ENCODE measurements at places on chromosomes 2 and 18. TPM values are rescaled to one million over a fixed set of nuclear protein-coding genes. Genes with fewer than 3 reads are reported as not detected.

GRCh38 chr2:70477441-70477844 is 76.2 kb downstream of the TGFA start:
- no peak for DNase-seq

DNA sequence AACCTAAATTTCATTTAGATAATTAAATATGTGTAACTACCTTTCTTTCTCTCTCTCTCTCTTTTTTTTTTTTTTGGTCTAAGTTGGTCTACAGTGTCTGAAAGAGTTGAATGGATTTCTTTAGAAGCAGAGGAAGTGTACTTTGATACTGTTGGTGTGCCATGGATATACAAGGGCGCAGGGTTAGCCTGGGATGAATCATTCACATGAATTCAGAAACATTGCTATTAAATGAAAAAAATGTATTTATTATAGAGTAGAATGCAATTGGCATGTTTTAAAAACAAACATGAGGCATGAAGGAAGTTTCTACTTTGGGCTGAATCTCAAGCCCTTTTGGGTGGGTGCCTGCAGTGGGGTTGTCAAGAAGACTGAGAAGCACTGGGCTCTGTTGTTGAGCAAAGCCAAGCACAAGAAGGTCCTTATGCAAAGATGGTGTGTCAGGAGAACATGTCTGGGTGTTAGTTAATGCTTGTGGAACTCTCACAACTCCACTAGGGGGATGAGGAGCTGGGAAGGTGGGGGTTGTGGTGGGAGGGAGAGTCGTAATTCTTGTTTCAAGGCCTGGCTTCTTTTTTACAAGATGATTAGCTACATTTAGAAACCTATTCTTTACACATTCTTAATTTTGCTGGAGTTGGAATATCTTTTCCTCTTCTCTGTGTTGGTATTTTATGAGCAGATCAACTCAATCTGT is 57.9 kb downstream of the LYPD6 start:
- no peak for DNase-seq

DNA sequence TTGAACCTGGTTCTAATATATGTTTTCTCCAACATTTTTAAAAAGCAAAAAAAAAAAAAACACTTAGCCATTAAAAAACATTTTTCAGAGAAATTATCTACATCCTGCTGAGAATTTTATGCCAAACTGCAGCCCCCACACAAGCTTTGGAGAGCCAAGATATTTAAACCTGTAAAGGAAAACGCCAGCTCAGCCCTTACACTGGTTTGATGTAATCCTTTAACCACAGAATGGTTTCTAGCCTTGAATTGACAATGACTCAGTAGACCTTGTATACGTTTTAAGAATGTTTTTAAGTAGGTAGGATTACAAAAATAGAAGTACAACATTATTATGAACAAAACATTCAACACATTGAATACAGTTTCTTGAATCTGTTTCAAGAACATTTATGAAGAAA is 113.6 kb downstream of the BABAM2 start:
- DNase-seq, result no peak

DNA sequence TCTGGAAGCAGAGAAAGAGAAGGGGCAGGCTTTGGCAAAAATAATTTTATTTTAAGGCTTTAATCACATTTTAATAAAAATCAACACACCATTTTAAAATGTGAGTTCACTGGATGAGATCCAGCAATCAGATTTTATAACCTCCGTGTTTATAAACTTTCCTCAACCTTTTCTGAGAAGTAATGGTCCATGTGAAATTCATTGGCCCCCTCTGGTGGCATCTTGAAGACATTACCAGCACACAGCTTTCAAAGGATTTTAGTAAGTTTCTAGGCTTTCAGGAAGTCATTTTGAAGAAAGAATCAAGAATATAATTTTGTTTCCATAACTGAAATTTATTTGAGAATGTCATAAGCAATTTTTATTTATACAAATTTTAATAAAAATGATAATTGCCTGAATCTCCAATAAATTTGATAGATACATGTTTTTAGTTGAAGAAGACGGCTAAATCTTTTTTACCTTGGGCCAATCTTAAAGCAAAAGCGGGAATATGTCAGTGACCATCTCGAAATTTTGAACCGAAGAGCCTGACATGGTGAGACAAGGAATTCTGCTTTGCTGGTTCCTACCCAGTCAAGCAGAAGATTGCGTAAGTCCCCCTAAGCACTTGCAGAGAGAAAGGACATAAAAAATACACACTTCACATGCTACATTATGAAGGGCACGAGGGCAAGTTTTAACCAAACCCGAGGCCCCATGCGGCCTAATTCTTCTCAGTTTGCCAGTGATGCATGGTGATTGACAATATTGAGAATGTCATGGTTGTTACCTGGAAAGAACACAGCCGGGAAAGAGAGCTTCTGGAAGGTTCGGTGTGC is 128.4 kb upstream of the CBLN2 start:
- DNase-seq, result no peak

DNA sequence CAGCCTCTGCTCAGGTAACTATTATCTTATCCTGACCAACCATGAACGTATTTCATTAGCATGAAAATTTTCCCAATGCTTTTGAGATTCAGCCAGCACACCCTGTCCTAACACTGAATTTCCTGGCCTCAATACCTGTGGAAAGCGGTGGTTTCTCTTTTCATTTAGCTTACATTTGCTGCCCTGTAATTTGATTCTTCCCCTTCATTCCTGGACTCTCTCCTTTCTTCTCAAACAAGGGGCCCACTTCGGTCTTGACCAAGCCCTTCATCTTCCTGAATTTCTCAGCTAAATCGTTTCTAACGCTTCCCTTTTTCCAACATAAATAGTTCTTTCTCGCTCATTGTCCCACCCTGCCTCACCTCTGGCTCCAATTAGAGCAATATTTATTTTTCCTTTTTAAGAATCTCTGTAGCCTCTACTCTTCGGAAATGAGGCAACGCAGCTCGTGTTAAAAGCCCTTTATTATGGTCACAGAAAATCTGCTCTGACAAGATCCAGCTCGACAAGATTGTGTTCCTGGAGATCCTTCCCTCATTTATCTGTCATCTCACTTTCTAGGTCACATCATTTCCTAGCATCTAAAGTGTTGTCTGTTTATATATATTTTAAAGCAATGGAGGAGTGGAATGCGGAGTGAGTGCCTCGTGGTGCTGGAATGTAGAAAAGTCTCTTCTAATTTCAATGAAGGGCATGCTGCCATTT is 49.5 kb upstream of the BCL11A start:
- DNase-seq, result no peak

GRCh38 chr2:74499267-74499939 is at the start of gene LBX2:
TSS of gene LBX2 (minus strand) at chr2:74499603. CDS start at chr2:74499537, 66 bp downstream.
- DNase-seq, result no peak

- DNase-seq, result no peak
Observed at GRCh38 chr2:143410082-143410897, 281.1 kb downstream of the ARHGAP15 start.

GRCh38 chr18:79401494-79402208 is 5.9 kb downstream of the NFATC1 start:
- DNase-seq, result peak; percentile 56

- no peak for DNase-seq
Observed at GRCh38 chr2:166140932-166141331, 13.1 kb upstream of the SCN1A start.

- no peak for DNase-seq
Observed at GRCh38 chr2:12895017-12895416, 178.3 kb downstream of the TRIB2 start.

DNA sequence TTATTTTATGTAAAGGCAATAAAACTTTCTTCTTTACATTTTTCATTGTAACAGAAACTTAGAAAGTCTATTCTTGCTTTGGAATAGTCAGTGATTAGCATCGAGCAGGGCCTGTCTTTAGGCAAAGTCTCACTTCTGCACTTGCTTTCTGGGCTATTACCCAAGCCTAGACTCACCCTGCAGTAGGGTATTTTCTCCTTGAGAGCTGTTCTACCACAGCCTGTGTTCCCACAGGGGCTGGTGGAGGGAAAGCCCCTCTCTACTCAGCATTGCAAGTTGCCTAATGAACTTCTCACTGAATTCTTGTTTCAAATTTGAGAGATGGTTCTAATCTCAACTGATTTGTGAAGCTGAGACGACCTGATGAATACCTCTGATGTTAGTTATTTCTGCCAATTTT is 111.7 kb upstream of the KLHL14 start:
- no peak for DNase-seq

DNA sequence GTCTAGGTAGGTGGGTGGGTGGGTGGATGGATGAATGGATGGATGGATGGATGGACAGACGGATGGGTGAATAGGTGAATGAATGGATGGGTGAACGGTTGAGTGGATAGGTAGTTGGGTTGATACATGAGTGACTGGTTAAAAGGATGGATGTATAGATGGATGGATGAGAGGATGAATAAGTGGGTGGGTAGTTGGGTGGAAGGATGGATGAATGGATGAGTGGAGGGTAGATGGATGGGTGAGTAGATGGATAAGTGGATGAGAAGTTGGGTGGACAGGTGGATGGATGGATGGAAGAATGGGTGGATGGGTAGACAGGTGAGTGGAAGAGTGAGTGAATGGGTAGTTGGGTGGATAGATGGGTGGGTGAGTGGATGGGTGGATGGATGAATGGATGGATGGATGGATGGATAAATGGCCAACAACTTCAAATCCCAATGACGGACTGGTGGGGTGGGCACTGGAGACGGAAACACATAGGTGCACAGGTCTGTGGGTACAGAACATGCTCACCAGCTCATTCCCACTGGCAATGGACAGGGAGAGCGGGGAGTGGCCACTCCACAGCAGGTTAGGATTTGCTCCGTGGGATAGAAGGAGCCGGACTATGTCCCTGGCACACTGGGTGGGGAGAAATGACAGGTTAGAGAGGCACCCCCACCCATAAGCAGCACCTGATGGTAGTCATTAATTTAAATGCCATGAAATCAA is 48.8 kb downstream of the ANKMY1 start:
- DNase-seq, result no peak

GRCh38 chr18:58845928-58846724 is 18.6 kb upstream of the ZNF532 start:
- DNase-seq, result no peak

- DNase-seq, result no peak
Observed at GRCh38 chr18:70028084-70028483, 80.4 kb upstream of the CD226 start.

DNA sequence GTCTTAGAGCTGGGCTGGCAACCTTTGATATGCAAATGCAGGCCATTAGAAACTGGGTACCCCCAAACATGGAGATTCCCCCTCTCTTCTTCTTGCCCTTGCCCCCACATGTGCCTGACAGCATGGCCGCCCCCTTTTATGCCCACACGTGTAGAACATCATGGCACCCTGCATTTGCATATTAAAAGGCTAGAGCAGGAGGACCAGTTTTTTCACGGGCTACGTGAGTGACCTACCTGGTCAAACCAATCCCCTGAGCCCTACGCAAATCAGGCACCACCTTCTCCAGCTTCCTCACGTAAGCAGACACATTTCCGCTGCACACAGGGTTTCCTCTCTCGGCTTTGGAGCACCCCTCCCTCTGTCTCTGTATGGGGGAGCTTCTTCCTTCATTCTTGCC is 110.9 kb upstream of the COPS8 start:
- DNase-seq, result no peak

GRCh38 chr2:28178946-28179345 is 213.7 kb upstream of the FOSL2 start:
- DNase-seq, result no peak

GRCh38 chr18:47166294-47166693 is 9.9 kb downstream of the IER3IP1 start:
- no peak for DNase-seq

- DNase-seq, result no peak
Observed at GRCh38 chr2:239898292-239898925, 126.7 kb downstream of the NDUFA10 start.

DNA sequence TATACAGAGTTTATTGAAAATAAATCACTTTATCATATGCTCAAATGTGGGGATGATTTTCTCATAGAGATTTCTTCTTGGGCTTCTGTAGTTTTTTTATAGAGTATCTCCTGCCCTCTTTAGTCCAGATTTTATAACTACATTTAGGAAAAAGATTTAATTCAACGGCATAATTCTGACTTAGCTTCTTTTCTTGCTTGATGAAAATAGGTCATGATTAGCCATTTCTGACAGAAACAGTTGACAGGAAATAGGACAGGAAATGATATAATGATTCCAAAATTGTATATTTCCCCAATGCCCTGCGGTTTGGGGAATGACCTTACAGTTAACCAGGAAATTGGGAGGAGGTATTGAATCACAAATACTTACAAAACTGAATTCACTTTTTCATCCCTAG is 1531.9 kb upstream of the ACVR2A start:
- DNase-seq, result no peak

DNA sequence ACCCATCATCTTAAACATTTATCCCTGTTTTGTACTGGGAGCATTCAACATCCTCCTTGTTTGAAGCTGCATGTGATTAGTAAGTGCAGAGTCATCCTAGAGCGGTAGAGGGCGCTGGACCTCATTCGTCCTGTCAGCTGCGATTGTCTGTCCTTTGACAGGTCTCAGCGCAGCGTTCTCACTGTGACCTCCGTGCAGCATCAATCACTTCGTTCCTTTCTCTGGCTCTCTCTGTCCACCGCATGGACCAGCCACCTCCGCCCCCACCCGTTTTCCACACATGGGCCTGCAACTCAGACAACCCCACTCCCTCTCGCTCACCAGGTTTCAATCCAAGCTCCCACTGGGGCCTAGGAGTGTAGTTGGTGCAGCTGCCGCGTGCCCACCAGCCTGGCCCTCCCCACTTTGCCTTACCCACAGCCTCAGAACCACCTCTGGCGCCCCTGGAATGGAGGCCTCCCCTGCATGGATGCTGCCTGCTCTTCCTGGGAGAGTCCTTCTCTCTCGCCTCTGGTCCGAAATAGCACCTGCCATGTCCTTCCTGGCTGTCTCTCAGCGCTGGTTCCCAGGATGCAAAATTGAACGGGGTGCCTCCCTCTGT is 90.5 kb downstream of the NDUFA10 start:
- peak; percentile 84 for DNase-seq

DNA sequence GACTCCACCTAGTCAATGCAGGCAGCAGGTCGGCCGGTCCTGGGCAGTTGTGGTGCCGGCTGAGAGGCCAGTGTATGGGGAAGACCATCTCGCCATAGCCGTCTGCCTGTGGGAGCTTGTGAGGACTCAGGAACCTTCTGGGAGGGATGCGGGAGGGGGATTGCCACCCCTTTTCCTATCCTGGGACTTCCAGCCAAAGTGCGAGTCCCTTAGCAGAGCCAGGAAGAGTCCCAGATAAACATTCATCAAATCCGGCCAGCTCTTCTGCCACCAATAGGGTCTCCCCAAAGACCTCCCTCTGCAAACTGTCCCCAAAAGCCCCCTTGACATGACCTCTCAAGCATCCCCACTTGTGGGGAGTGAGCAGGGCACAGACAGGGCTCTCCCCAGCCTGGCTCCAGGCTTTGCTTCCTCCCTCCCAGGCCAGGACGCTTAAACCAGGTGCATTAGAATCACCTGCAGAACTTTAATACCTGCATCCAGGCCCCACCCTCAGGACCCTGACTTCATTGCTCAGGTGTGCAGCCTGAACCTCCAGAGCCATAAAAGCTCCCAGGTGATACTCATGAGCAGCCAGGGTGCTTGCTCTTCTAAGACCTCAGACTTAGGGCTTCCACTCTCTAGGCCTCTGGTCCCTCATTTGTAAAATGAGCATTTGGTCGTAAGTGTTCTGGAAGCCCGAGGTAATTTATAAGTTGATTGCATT is 159.3 kb downstream of the CAPN13 start:
- no peak for DNase-seq

Gene SGPP2
- 0.49 TPM for total RNA-seq

Gene RAPGEF4
- total RNA-seq, result 3.7 TPM

Gene CPLX4
- 0.33 TPM for total RNA-seq

Gene ERICH2
- not detected for total RNA-seq

Gene GPR55
- total RNA-seq, result not detected

Gene FEV
- total RNA-seq, result not detected

Gene RASGRP3
- total RNA-seq, result 14.7 TPM

Gene G6PC2
- not detected for total RNA-seq

Gene SCYGR4
- not detected for total RNA-seq

Gene VAMP5
- 80.3 TPM for total RNA-seq

Gene TRIM54
- total RNA-seq, result 0.41 TPM

Gene SCN7A
- 142 TPM for total RNA-seq

Gene ZNF532
- total RNA-seq, result 71.1 TPM
